ENCODE measurements at places on chromosomes 11 and 22. TPM values are rescaled to one million over a fixed set of nuclear protein-coding genes. Genes with fewer than 3 reads are reported as not detected.
A peak's percentile ranks its signal among the peaks of the same experiment; 100 is the strongest.

DNA sequence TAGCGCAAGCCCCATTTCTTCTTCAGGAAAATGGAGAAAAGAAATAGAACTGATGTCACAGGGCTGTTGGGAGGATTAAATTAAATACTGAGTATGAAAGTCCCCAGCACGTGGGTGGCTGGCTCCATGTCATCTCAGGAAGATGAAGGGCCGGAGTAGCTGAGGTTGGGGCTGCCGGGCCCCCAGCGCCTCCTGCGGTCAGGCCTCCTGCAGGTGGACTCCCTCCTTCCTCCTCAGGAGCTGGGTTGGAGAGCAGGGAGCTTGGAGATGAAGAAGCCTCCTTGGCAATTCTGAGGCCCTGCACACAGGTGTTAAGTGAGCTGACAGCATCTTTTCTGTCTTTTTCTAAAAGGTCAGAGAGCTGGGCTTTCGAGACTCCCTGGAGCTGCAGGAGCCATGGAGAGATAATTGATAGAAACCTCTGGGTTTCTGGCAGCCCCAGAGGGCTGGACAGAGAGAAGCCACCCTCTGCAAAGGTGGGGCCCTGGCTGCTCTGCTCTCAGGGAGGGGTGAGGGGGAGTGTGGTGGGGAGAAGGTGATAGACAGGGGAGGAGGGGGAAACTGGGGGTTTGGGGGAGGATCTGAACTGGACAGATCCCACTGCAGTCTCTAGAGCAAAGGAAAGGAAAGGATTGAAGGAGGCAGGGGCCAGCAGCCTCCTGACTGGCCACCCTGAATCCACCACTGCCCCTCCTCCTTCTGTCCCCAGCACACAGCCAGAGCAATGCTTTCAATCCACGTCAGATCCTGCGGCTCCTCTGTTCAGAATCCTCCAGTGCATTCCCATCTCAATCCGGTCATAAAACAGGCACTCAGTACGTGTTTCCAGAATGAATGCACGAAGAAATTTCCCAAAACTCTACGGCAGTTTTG lies 210.8 kb downstream of the CEP164 start:
- DNase-seq, result peak; percentile 42

GRCh38 chr22:25084405-25085107 lies 115.1 kb upstream of the CRYBB3 start:
- no peak for DNase-seq

DNA sequence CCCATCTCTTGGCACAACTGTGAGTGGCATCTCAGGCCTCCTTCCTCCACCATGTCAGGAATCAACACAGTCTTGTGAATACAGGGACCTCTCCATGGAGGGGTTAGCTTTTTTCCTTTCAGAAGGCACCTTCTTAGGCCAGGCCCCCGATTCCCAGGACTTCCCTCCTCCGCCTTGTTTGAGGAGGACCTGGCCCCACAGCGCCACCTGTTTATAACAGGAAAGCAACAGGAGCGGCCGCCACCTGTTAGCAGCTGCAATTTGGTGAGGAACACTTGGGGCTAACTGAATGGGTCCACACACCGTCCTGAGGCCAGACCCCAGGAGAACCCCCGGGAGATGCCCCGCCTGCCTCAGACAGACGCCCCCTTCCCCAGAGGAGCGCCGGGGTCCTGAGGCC lies 3.8 kb upstream of the PKP3 start:
- DNase-seq, result no peak

GRCh38 chr11:121892131-121892681 lies 223.8 kb downstream of the BLID start:
- peak; percentile 49 for DNase-seq

Gene DERL3
- total RNA-seq, result 0.32 TPM

Gene OR52R1
- not detected for total RNA-seq
